ENCODE measurements at places on chromosomes 5 and 9. TPM values are rescaled to one million over a fixed set of nuclear protein-coding genes. Genes with fewer than 3 reads are reported as not detected.

DNA sequence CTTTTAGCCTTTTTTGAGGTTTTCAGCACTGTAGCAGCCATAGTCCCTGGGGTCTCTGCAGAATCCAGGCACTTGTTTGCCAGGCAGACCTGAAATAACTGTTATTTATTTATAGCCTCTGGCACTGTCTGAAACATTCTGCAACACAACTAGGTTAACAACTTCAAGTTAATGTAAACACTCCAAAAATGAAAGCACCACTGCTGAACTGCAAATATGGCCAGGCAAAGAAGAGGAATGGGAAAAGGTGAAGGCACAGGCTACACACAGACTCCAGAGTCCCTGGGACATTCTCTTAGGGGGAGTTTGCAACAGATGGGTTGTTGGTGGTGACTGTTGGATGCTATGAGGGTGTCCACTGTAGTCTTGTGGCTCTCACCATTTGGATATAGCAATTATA is 369.0 kb downstream of the MAT2B start:
- no peak overlapping the region for H3K4me3 ChIP-seq
- no peaks in the 10 kb centered on the region for H3K4me1 ChIP-seq
- H3K36me3 ChIP-seq: no peaks in the 10 kb centered on the region
- H3K27ac ChIP-seq: no peak overlapping the region
- no peaks in the 10 kb centered on the region for H3K27me3 ChIP-seq

GRCh38 chr9:105338308-105338707 is 93.9 kb downstream of the SLC44A1 start:
- DNase-seq: no peak
- no peaks in the 10 kb centered on the region for H3K36me3 ChIP-seq
- no peaks in the 10 kb centered on the region for H3K27me3 ChIP-seq
- H3K4me3 ChIP-seq: no peak overlapping the region
- H3K4me1 ChIP-seq: no peaks in the 10 kb centered on the region
- H3K27ac ChIP-seq: no peak overlapping the region

GRCh38 chr5:20360263-20360662 is 372.3 kb upstream of the CDH18 start:
- no peaks in the 10 kb centered on the region for H3K27me3 ChIP-seq
- H3K36me3 ChIP-seq: no peaks in the 10 kb centered on the region
- DNase-seq: no peak
- no peak overlapping the region for H3K4me3 ChIP-seq
- H3K27ac ChIP-seq: no peak overlapping the region
- H3K4me1 ChIP-seq: no peaks in the 10 kb centered on the region

- peak overlapping the region; percentile 92 for H3K27ac ChIP-seq
- H3K4me3 ChIP-seq: peak overlapping the region; percentile 81
- no peaks in the 10 kb centered on the region for H3K27me3 ChIP-seq
- H3K36me3 ChIP-seq: no peaks in the 10 kb centered on the region
Observed at GRCh38 chr5:43017428-43017815, 22.7 kb downstream of the ANXA2R start.

- H3K36me3 ChIP-seq: no peaks in the 10 kb centered on the region
- H3K4me1 ChIP-seq: no peaks in the 10 kb centered on the region
- H3K27ac ChIP-seq: no peak overlapping the region
- H3K27me3 ChIP-seq: no peaks in the 10 kb centered on the region
- H3K4me3 ChIP-seq: no peak overlapping the region
Observed at GRCh38 chr9:105608721-105609598, 51.0 kb downstream of the FKTN start.

GRCh38 chr9:70257502-70257901 is 1.3 kb upstream of the SMC5 start:
- H3K36me3 ChIP-seq: peaks cover 15% of the 10 kb centered on the region
- no peak for DNase-seq
- H3K4me3 ChIP-seq: peak overlapping the region; percentile 95
- peaks cover 23% of the 10 kb centered on the region for H3K4me1 ChIP-seq

DNA sequence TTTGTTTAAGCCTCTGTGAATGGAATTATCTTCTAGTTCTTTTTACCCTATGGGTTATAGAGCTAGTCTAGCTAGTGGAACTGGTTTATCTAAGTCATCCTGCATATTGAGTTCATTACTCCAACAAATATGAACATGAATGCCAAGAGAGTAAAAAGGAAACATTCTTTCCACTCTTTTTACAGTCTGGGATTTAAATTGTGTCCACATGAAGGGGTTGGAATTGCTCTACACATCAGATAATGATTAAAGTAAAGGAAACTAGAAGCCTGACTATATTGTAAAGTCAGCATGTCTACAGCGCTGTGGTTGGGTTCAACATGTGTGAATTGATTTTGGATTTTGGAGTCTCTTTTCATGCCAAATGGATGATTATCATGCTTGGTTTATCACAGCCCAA is 173.1 kb downstream of the CCDC171 start:
- H3K27me3 ChIP-seq: no peaks in the 10 kb centered on the region
- H3K36me3 ChIP-seq: no peaks in the 10 kb centered on the region
- DNase-seq: no peak

The TAL2 gene
- total RNA-seq: not detected

The AGXT2 gene
- total RNA-seq: not detected
